ENCODE measurements at places on chromosomes 5 and 9.

- DNase-seq, result no peak
Observed at GRCh38 chr5:89936576-89936975, 473.0 kb downstream of the CETN3 start.

DNA sequence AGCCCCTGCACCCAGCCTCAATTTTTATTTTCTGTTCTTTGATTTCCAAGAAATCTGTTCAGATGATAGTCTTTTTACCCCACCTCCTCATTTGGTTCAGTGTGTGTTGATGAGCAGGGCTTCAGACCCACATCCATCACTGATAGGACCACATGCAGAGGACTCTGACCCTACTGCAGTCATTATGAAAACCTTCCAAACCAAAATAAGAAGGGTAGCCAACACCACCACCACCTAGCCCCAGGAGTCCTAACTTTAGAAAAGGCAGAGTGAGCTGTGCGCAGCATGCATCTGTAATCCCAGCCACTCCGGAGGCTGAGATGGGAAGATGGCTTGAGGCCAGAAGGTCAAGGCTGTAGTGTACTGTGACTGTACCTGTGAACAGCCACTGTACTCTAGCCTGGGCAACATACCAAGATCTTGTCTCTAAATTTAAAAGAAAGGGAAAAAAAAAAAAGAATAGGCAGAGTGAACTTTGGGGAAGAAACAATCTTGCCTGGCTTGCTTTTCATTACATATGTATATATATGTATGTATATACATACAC is 13.0 kb downstream of the CDKN2AIPNL start:
- DNase-seq, result no peak

- no peak for DNase-seq
Observed at GRCh38 chr9:123795336-123795735, 134.6 kb downstream of the DENND1A start.

DNA sequence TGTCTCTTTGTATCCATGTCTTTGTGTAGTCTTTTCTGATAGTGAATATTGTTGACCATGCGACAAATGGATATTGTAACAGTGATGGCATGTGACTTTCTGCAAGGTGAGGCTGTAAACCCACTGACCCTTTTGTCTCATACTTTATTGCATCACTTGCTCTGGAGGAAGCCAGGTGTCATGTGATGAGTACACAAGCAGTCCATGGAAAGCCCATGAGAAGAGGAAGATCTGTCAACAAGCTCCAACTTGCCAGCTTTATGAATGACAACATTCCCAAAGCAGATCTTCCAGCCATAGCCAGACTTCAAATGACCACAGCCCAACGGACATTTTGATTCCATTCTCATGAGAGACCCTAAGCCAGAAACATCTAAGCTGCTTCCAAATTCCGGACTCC is 450.1 kb upstream of the ACTBL2 start:
- no peak for DNase-seq

DNA sequence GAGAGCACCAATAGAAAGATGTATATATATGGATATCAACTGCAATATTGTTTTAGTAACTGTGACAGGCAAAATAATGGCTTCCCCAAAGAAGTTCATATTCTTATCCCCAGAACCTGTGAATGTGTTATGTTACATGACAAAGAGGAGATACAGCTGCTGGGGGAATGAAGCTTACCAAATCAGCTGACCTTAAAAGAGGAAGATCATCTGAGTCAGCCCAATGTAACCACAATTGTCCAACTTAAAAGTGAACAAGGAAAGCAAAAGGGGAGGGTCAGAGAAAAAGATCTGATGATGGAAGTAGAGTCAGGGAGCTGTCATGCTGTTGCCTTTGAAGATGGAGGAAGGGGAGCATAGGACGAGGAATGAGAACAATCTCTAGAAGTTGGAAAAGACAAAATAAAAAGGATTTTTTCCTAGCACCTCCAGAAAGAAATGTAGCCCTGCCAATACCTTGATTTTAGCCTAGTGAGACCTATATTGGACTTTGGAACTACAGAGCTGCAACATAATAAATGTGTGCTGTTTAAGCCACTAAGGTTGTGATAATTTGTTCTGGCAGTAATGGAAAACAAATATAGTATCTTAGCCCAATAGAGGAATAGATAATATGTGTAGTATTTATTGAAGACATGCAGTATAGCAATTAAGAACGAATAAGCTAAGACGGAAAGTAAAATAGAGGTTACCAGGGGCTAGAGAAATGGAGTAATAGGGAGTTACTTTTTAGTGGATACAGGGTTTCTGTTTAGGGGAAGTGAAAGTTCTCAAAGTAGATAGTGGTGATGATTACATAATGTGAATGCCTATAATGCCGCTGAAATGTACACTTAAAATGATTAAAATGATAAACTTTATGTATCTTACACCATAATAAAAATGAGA is 115.9 kb downstream of the PIK3R1 start:
- no peak for DNase-seq

- DNase-seq, result no peak
Observed at GRCh38 chr5:138911441-138911840, 36.3 kb upstream of the LRRTM2 start.

DNA sequence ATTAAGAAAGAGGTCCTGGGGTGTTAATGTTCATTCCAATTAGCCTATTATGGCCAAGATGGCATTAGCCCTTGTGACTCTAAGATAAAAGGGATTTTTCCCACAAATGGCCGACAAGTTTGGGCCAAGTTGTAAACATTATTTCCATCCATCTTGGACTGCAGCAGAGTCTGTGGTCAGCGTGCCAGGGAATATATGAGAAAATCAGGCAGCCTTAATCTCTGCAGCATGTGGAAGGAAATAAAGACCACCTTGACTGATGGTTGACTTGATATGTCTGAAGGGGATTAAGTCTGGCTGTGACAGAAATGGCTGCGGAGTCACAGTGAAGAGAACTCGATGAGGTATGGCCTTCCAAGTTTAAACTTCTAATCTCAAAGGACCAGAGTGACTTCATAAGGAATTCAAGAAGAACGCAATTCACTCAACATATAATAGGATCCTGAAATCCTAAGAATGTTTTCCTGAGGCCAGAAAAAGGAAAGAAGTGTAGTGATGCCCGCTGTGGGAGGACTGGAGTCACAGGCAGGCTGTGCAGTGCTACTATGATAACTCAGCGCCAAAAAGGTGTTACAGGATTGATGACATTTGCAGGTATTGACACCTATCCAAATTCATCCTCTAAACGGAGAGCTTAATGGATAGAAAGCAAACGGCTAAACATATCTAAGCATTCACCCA is 287.1 kb downstream of the SEC61B start:
- DNase-seq, result no peak

DNA sequence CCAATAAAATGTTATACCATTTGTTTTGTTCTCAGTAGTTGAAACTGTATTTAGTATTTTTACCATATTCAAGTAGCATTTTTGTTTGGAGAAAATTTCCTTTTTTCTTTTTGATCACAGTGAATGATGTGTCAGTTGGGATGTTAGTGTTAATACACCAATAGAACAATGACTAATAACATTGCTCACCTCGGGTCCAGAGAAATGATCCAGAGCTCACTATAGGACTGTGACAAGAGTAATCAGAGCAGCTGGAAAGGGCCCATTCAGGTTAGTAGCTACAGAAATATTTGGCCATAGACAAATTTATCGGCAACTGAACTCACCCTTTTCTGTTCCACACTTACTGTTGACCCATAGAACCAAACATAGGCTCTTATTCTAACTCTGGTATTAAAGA is 989.2 kb downstream of the TLE4 start:
- DNase-seq, result no peak

DNA sequence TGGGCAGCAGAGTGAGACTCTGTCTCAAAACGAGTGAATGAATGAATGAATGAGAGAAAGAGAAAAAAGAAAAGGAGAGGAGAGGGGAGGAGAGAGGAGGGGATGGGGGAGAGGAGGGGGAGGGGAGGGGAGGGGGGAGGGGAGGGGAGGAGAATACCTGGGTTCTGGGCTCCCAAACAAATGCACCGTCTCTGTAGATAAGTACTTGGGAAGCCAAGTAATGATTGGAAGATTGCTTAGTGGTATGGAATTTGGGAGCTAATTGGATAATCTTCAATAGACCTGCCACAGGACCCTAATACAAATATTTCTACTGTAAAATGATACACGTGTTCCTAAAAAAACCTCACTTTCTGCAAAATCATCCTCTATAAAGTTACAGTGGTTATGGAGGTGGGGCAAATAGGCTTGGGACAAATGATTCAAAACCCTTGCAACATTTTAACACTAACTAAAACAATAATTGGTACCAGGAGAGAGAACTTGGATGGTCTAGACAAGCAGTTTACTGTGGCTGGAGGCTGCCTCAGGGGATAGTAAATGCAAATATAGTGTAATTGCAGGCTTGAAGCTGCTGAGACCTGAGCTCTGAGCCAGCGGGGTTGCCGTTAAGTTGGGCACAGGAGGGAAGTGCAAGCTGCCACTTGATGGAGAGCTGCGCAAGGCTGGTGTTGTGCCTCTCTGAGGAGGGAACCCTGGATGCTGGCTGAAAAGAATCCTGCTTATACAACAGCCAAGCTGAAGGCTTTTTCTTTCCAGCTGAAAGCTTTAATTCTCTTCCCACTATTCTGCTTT is 3.5 kb downstream of the HEMGN start:
- DNase-seq, result no peak

All from DMS153 (cell line).